Left lung (tissue), 14 donors: ENCODE measurements at places on chromosomes 13 and 19. TPM values are rescaled to one million over a fixed set of nuclear protein-coding genes. Genes with fewer than 3 reads are reported as not detected.

Gene CACNG8
- 0.15 TPM for polyA plus RNA-seq

Gene FAM124A
- 7.4 TPM for polyA plus RNA-seq

Gene TPTE2
- 0.32 TPM for polyA plus RNA-seq

Gene SYCN
- not detected for polyA plus RNA-seq

Gene CNOT3
- polyA plus RNA-seq: 59.2 TPM

Gene CXCL17
- 18.0 TPM for polyA plus RNA-seq

Gene LIG1
- polyA plus RNA-seq: 64.6 TPM

Gene SIGLEC10
- polyA plus RNA-seq: 1.8 TPM

Gene BCAM
- polyA plus RNA-seq: 235 TPM

Gene GFY
- not detected for polyA plus RNA-seq

Gene CGB3
- polyA plus RNA-seq: 0.81 TPM

Gene SIGLEC11
- 0.67 TPM for polyA plus RNA-seq

Gene SIPA1L3
- 32.4 TPM for polyA plus RNA-seq

Gene GJB6
- 0.50 TPM for polyA plus RNA-seq

Gene IGFL1
- polyA plus RNA-seq: not detected

Gene COMP
- polyA plus RNA-seq: 0.23 TPM

Gene ZNF560
- 0.26 TPM for polyA plus RNA-seq

Gene ZNF112
- 13.1 TPM for polyA plus RNA-seq

Gene MYO9B
- polyA plus RNA-seq: 57.7 TPM

Gene WDR88
- 1.2 TPM for polyA plus RNA-seq

Gene ZNF547
- 5.0 TPM for polyA plus RNA-seq

Gene SLC17A7
- polyA plus RNA-seq: 0.21 TPM

Gene SPACA7
- polyA plus RNA-seq: not detected

Gene SPACA4
- 0.29 TPM for polyA plus RNA-seq

Gene GPR12
- polyA plus RNA-seq: not detected

Gene SIX5
- polyA plus RNA-seq: 22.6 TPM

Gene CBARP
- 1.3 TPM for polyA plus RNA-seq

Gene KIR3DL1
- polyA plus RNA-seq: 0.15 TPM

Gene PRKACA
- 83.3 TPM for polyA plus RNA-seq
